ENCODE measurements at places on chromosomes 2 and 18. TPM values are rescaled to one million over a fixed set of nuclear protein-coding genes. Genes with fewer than 3 reads are reported as not detected.

The COLEC12 gene
- 40.1 TPM for total RNA-seq

The MAB21L4 gene
- total RNA-seq: 9.7 TPM

The CYP26B1 gene
- total RNA-seq: 0.96 TPM

The TMEM37 gene
- 3.0 TPM for total RNA-seq

The AOX1 gene
- total RNA-seq: 108 TPM

The SCN2A gene
- 0.47 TPM for total RNA-seq

The SERPINB13 gene
- 7.0 TPM for total RNA-seq

The HOXD9 gene
- total RNA-seq: 2.9 TPM

The LIMS3 gene
- 2.6 TPM for total RNA-seq

The NCKAP5 gene
- 0.57 TPM for total RNA-seq

The GALNT3 gene
- 5.2 TPM for total RNA-seq

The SYT4 gene
- total RNA-seq: 0.16 TPM

The OBSL1 gene
- total RNA-seq: 74.4 TPM

The VWC2L gene
- not detected for total RNA-seq

The TFCP2L1 gene
- total RNA-seq: 0.42 TPM

The DNMT3A gene
- 20.7 TPM for total RNA-seq

The FAM124B gene
- total RNA-seq: 0.47 TPM

The FEV gene
- not detected for total RNA-seq

The CHN1 gene
- total RNA-seq: 13.3 TPM

The CYP1B1 gene
- 19.5 TPM for total RNA-seq

The BIN1 gene
- 101 TPM for total RNA-seq

The CRIM1 gene
- 342 TPM for total RNA-seq

The CNTNAP5 gene
- not detected for total RNA-seq

The FOXD4L1 gene
- total RNA-seq: 0.50 TPM

The CTLA4 gene
- not detected for total RNA-seq

The NTSR2 gene
- not detected for total RNA-seq

The AFF3 gene
- 74.8 TPM for total RNA-seq

The MC5R gene
- total RNA-seq: not detected

The PTH2R gene
- not detected for total RNA-seq

The WDR7 gene
- 21.3 TPM for total RNA-seq

The LINC00305 gene
- not detected for total RNA-seq

The MC2R gene
- total RNA-seq: not detected

The PARD6G gene
- total RNA-seq: 14.0 TPM

The POTEJ gene
- not detected for total RNA-seq
